ENCODE measurements at places on chromosomes 6 and 20. TPM values are rescaled to one million over a fixed set of nuclear protein-coding genes. Genes with fewer than 3 reads are reported as not detected.

Gene RUNX2
- 3.8 TPM for total RNA-seq

Gene TRIM40
- not detected for total RNA-seq

Gene HLA-DOB
- total RNA-seq, result 1.4 TPM

Gene UST
- 0.48 TPM for total RNA-seq

Gene PPP1R16B
- 78.0 TPM for total RNA-seq

All from activated naive CD4-positive, alpha-beta T cell treated with anti-CD3 and anti-CD28 coated beads, Interleukin-2, amount 10 ng/mL, durations not matched to agents 5 hours and 36 hours (primary cell).